Left renal pelvis (tissue), 4 donors: ENCODE measurements at places on chromosomes 6 and 20. TPM values are rescaled to one million over a fixed set of nuclear protein-coding genes. Genes with fewer than 3 reads are reported as not detected.

GRCh38 chr6:5866547-5867051 lies 140.1 kb downstream of the NRN1 start:
- DNase-seq, result no peak

GRCh38 chr6:167588920-167589614 lies 237.6 kb upstream of the AFDN start:
- no peak for DNase-seq

GRCh38 chr6:139497345-139497961 lies 123.0 kb upstream of the CITED2 start:
- DNase-seq, result no peak

DNA sequence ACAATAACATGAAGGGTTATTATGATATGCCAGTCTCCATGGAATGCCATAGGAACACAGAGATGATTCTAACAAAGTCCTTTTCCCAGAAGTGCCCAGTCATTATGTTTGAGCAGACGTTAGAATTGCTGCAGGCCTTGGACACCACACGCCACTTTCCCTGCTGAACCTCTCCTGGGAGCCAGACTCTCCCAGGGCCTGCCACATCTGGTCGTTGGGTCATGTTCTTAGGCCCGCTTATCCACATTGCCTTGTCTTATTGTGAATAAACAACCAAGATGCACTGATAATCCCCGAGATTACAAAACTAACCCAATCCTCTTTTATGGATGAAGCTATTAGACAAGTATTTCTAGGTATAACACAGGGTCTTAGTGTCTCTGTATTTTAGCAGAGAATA lies 276.5 kb upstream of the CITED2 start:
- no peak for DNase-seq

DNA sequence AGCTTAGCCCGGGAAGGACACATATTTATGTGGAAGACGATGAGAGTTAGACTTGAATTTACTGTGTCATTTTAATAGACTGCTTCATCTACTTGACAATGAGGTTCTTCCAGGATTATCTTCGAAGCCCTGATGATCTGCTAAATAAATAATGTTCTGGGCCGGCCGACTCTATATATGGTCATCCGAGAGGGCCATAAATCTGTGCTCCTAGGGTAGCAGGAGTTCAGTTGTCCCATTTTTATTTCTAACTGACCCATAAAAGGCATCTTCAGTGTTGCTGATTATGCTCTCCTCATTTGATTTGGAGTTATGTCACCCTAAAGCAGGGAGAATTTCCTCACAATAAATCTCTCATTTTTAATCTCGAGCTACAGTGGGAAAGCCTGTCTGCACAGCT lies 217.1 kb downstream of the SLC24A3 start:
- DNase-seq, result no peak

DNA sequence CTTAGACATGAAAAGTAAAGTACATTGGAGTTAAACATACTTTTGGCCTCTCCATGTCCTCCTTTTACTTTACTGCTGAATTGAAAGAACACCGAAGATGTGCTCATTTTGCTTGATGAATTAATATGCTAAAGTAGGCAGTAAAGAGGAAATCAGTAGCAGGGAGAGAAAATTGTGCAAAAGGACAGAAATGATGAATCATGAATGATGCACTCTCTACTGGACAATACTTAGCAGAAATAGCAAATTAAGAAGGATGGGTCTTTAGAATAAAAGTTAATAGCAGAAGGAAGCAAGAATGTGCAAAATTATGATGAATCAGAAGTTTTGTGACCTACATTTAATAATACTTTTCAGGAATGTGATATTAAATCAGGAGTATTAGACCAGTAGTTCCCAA lies 8.4 kb upstream of the SPINT3 start:
- no peak for DNase-seq

CALHM6 gene
- polyA plus RNA-seq, result 4.8 TPM

FOXP4 gene
- 32.0 TPM for polyA plus RNA-seq

CLVS2 gene
- polyA plus RNA-seq, result 0.60 TPM
